Stimulated activated CD4-positive, alpha-beta T cell treated with anti-CD3 and anti-CD28 coated beads, TNF-alpha, amount 100 ng/mL, for 24 hours (primary cell): ENCODE measurements at places on chromosomes 11 and 22.

DNA sequence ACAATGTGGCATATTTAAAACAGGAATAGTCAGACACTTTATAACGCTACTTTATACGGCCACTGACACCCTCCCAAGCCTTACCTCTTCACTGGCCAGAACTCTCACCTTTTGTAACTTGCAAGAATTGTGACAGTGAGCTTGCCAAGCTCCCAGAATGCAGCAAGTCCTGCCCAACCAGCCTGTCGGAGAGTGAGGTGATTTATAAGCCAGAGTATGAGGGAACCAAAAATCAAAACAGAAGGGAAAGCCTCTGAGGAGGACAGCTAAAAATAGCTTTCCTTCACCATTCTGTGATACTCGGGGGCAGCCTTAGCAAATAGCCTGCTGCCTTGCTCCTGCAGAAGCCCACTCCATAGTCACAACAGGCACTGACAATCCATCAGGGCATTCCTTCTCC lies 229.7 kb downstream of the FAM76B start:
- no peak for DNase-seq

DNA sequence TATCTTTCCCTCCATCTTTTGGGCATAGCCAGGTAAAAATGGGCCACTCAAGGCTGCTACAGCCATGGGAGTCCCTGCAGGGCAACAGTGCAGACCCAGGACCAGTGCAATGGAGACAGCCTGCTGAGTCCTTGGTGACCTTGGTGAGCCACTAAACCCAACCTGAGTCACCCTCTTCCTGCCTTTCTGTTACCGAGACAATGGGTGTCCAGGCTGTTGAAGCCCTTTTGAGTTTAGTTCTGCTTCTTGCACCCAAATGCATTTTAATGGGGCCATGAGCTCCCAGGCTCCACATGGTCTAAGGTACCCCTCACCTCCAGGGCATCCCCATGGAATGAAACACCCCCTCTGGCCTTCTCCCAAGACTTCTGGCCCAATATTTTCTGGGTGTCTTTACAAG lies 874 bp upstream of the PLAAT4 start:
- DNase-seq: no peak

- DNase-seq: peak; percentile 66
Measured at GRCh38 chr22:37316875-37317371, 34.6 kb downstream of the CYTH4 start.

- no peak for DNase-seq
Measured at GRCh38 chr22:30397656-30398635, 1.1 kb downstream of the SEC14L2 start.

- DNase-seq: no peak
Measured at GRCh38 chr11:76408171-76408965, 27.2 kb downstream of the GVQW3 start.

- DNase-seq: no peak
Measured at GRCh38 chr11:66581261-66581660, 11.6 kb downstream of the CCDC87 start.

- no peak for DNase-seq
Measured at GRCh38 chr11:119729581-119729927, 554 bp upstream of the NECTIN1 start.

DNA sequence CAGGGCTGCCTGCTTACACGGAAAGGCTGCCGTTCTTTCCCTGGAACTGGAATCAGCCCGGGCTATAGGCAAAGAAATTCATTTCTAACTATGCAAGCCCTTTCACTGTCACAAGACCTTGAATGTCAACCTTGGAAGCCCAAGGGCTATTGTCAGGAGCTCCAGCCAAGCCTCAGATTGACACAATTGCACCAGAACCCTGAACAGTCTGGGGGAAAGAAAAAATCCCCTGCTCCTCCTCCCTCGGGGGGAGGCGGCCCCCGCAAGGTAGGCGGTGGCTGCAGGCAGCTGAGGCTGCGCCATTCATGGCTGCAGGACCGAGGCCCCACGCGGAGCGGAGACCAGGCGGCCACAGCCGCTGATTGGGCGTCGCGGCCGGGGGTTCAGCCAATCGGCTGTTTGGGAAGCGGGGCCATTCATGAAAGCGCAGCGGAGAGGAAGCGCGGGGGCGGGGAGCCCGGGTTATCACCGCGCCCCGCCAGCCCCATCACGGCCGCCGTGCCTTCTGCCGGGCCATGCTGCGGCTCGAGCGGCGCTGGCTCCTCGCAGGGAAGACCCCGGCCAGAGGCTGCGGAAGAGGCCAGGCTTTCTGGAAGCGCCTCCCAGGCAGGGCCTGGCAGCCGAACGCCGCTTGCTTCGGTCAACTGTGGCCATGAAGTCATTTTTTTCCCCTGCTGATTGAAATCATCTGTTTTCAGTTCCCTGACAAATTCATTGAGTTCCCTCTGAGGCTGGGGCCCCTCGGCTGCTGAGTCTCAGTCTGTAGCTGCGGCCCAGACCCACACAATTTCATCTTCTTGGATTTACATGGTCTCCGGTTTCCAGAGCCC lies 38.1 kb upstream of the LINC01488 start:
- peak; percentile 47 for DNase-seq
